ENCODE measurements at places on chromosomes 2 and 18.

DNA sequence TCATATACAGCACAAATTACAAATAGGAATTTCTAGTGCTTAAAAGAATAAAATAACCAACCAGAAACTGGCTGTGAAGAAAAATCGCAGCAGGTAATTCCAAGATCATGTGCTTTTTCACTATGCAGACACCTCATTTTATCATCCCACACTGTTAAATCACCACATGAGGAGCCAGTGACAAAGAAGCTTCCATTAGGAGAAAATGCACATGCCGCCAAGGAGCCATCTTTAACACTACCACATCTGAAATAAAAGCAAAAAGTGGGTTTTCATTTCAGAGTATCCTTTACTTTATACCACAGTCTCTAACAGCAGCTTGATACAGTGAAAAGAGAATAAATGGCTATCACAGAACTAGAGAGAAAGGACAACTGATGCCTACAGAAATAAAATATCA, 6.8 kb downstream of the WDSUB1 start:
- H3K27ac ChIP-seq = no peak overlapping the region
- DNase-seq = no peak
- H3K27me3 ChIP-seq = no peaks in the 10 kb centered on the region
- H3K4me1 ChIP-seq = peaks cover 2% of the 10 kb centered on the region
- no peak overlapping the region for H3K4me3 ChIP-seq

- peaks cover 84% of the 10 kb centered on the region for H3K36me3 ChIP-seq
- no peak overlapping the region for H3K27ac ChIP-seq
- no peaks in the 10 kb centered on the region for H3K4me1 ChIP-seq
- no peak for DNase-seq
- H3K4me3 ChIP-seq = no peak overlapping the region
Measured at GRCh38 chr2:241248897-241249296, 60.4 kb downstream of the ANO7 start.

DNA sequence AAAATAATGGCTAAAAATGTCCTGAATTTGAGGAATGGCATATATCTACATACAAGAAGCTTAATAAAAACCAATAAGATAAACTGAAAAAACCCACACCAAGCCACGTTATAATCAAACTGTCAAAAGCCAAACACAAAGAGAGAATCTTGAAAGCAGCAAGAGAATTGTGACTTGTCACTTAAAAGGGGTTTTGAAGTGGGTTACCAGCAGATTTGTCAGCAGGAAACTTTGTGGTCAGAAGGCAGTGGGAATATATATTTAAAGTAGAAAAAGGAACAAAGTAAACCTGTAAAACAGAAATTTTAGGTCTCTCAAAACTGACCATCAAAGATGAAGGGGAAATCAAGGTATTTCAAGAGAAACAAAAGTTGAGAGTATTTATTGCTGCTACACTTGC, 171.9 kb upstream of the CNTNAP5 start:
- no peak overlapping the region for H3K4me3 ChIP-seq
- no peak overlapping the region for H3K27ac ChIP-seq
- H3K27me3 ChIP-seq = no peaks in the 10 kb centered on the region

DNA sequence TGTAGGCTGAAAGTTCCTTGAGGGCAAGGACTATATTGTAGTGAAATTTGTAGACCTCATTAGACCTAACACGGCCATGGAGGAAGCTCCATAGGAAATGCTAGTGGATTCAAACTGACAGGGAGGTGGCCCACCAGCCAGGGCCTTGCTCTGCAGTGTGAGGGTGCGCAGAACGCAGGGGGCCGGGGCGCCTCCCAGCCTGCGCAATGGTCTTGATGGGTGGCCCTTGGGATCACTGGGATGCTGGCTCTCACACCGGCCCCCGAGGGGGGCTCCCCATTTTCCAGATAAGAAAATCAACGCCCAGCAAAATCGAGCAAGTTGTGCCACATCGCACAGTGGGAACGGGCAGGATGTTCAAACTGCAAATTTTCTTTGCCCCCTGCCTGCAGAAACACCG, 655.4 kb downstream of the GALR1 start:
- peaks cover 2% of the 10 kb centered on the region for H3K4me1 ChIP-seq
- H3K27ac ChIP-seq = no peak overlapping the region
- no peak overlapping the region for H3K4me3 ChIP-seq
- H3K27me3 ChIP-seq = no peaks in the 10 kb centered on the region

DNA sequence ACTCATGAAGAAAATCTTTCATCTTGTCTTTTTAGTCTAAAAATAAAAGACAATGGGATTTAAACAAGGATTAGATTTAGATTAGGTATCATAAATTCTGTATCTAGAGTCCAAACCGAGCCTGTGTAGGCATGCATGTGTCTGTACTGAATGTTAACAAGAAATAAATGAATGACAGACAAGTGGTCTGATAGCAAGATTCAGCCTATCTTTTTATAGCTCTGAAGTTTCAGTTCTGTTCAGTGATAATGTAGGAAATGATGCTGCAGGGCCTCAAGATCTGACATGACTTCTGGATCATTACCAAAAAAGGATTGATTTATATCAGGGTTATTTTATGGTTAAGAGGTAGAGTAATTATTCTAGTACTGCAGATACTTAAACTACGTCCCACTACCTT, 137.0 kb upstream of the ATP5MC3 start:
- H3K36me3 ChIP-seq = no peaks in the 10 kb centered on the region
- H3K4me1 ChIP-seq = no peaks in the 10 kb centered on the region
- H3K27me3 ChIP-seq = no peaks in the 10 kb centered on the region
- no peak for DNase-seq
- H3K4me3 ChIP-seq = no peak overlapping the region

- H3K27me3 ChIP-seq = no peaks in the 10 kb centered on the region
- H3K36me3 ChIP-seq = no peaks in the 10 kb centered on the region
- DNase-seq = no peak
- no peak overlapping the region for H3K27ac ChIP-seq
- no peak overlapping the region for H3K4me3 ChIP-seq
Measured at GRCh38 chr2:196487417-196487816, 152.1 kb upstream of the CCDC150 start.

- DNase-seq = no peak
- no peaks in the 10 kb centered on the region for H3K27me3 ChIP-seq
- no peak overlapping the region for H3K4me3 ChIP-seq
- no peaks in the 10 kb centered on the region for H3K36me3 ChIP-seq
- H3K27ac ChIP-seq = no peak overlapping the region
- peaks cover 6% of the 10 kb centered on the region for H3K4me1 ChIP-seq
Measured at GRCh38 chr2:207688597-207688996, 22.8 kb upstream of the CCNYL1 start.

DNA sequence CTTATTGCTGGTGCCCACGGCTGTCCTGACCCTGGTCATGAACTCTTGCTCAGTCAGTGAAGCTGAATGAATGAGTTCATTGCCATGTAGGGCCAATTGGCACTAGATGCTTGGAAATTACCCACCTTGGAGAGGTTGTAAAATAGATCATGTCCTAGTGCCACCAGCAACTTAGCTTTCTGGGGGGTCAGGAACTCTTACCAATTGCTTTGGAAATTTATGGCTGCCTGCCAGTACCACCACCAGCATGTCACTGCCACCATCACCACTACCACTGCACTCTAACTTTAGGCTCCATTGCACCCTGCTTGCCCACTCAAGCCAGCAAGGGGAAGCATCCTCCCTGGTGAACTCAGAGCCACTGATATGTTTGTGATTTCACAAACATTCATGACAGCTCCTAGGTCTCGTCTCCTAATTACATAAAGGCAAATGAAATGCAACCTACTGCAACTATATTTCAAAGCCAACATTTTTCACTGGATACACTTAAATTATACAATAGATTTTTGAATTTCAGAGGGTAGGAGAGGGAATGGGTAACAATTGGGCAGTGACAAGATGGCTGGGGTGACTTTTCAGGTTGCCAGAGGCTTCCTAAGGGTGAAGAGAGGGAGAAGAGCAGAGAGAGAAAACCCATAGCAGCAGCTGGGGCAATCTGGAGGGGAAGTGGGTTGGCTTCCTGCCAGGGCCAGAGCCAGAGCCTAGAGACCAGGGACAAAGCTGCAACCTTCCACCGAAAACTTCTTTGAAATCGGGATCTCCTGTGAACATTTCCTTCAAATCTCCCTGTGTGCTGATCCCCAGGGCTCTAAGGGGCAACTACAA, 3.5 kb upstream of the EMILIN1 start:
- H3K27ac ChIP-seq = no peak overlapping the region
- H3K36me3 ChIP-seq = peaks cover under 1% of the 10 kb centered on the region
- peak; percentile 74 for DNase-seq

- H3K36me3 ChIP-seq = peaks cover 2% of the 10 kb centered on the region
- peaks cover 3% of the 10 kb centered on the region for H3K4me1 ChIP-seq
- peak overlapping the region; percentile 65 for H3K27ac ChIP-seq
- DNase-seq = no peak
Measured at GRCh38 chr2:9844036-9844483, 786 bp downstream of the TAF1B start.

DNA sequence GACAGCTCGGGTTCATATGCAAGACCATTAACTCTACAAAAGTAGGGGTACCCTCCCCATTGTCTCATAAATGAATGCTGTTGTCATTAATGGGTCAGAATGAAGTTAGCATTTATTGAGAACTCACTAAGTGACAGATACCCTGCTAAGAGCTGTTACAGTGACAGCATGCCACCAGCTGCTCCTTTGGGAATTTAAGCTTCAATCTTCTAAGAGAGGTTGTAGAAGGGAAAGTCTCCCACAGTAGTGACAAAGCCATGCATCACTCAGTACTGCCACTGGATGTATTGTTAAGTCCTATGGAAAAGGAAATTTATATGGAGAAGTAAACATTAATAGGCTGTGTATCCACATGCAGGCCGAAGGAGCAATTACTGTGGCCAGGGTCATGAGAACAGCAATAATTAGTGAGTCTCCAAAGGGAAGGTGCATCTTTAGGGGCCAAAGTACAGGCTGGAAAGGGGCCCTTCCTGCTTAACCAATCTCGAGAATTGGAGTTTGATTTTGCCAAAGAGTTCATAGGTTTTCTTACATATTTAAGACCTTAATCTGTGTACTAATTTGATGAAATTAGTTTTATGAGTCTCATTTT, 64.5 kb upstream of the FAM124B start:
- H3K27me3 ChIP-seq = no peaks in the 10 kb centered on the region
- no peaks in the 10 kb centered on the region for H3K36me3 ChIP-seq
- no peak overlapping the region for H3K4me3 ChIP-seq
- H3K27ac ChIP-seq = no peak overlapping the region
- H3K4me1 ChIP-seq = no peaks in the 10 kb centered on the region

DNA sequence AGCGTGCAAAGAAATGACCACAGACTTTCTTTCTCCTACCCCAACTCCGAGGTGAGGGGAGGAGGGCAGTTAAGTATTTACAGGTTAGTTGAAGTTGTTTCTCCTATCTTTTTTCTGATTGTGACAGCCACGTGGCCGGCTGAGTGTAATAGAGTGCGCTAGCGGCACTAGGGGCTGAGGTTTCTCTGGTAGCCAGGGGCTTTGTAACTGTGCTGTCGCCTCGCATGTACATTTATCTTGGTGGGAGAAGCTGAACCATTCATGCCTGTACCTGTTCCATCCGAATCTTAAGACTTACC, 214.1 kb upstream of the STON1 start:
- no peaks in the 10 kb centered on the region for H3K4me1 ChIP-seq
- H3K27ac ChIP-seq = peak overlapping the region; percentile 12
- H3K36me3 ChIP-seq = no peaks in the 10 kb centered on the region
- no peak for DNase-seq
- H3K27me3 ChIP-seq = no peaks in the 10 kb centered on the region
- H3K4me3 ChIP-seq = peak overlapping the region; percentile 90

DNA sequence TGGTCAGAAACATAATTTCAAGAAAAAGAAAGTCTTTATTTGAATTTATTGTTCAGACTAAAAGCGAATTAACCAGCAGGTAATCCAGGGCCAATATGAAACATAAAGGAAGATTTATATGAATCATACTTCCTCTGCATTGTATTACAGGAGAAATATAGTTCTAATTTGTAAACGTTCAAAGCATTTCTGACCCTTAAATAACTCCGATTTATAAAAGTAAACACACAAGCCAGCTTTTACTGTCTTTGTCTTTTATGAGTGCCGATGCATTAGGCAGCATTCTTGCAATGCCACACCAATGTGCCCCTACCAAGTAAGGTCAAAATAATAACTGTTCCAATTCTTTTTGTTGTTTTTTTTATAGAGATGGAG, 118.8 kb upstream of the RBBP8 start:
- peaks cover 3% of the 10 kb centered on the region for H3K4me1 ChIP-seq
- no peak for DNase-seq
- H3K36me3 ChIP-seq = no peaks in the 10 kb centered on the region
- no peak overlapping the region for H3K4me3 ChIP-seq

DNA sequence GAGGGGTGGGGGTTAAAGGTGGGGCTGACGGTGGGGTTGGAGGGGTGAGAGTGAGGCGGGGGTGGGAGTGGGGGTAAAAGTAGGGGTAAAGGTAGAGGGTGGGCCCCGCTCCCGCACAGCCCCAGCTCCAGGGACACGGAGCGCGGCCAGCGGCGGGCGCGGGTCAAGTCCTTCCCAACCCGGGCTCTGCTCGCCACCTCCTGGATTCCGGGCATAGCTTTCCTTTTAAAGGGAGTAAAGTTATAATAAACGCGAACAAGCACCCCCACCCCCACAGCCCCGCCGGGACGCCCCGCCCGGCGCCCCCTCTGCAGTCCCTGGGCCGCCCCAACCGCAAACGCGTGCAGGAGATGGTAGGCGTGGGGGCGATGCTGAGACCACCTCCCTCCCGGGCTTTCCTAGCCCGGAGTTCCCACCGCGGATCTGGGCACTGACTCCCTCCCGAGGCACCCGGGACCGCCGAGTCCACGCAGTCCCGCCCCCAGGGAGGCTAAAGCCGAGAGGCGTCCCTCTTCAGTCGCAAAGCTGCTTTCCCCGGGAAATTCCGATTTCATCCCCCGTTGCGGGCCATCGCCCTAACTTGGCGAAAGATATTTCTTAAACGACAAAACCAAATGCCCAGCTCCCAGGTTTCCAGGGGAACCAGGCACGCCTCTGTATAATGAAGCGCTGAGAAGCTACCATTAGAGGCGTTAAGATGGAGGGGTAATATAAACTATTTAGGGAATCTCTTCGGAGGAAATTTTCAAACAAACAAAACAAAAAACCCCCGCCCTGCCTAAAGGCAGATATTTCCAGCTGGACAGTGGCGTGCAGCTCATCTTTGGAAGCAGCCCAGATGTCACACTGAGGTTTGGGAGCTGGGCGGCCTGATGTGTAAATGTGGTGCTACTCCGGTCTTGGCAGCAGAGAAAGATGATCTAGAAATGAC, at the start of gene LIMS2:
Gene LIMS2, minus strand, starts transcription at position 200 of the 931 bp plus-strand sequence. CDS start 506 bp downstream, outside the sequence.
- H3K27ac ChIP-seq = no peak within 1 kb of the TSS
- H3K36me3 ChIP-seq = peaks cover 17% of the 10 kb centered on the region
- H3K4me3 ChIP-seq = peak within 1 kb of the TSS; percentile 74
- H3K4me1 ChIP-seq = peaks cover 26% of the 10 kb centered on the region

- H3K27ac ChIP-seq = peak overlapping the region; percentile 87
- H3K36me3 ChIP-seq = no peaks in the 10 kb centered on the region
Measured at GRCh38 chr2:216316743-216317142, 55.5 kb downstream of the MARCHF4 start.

DNA sequence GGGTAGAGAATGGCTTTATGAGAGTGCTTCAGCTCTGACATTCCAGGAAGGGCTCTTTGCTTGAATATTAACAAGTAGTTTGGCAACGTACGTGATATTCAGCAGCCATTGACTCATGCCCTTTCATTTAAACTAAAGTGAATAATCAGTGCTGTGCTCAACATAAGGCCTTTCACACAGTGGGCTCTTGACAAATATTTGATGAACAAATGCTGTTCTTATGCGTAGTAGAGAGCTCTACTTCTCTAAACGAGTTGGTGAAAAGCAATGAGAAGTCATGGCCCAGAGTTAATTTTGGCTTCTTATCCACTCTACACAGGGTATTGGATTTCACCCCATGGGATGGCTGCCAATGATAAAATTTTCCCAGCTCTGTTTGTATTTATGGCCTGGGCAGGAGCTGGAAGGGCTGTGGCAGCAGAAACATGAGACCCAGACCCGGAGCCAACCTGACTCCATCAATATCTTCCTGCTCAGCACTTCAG, 338.9 kb downstream of the CCDC85A start:
- H3K36me3 ChIP-seq = no peaks in the 10 kb centered on the region
- no peak overlapping the region for H3K4me3 ChIP-seq
- H3K27ac ChIP-seq = no peak overlapping the region
- H3K4me1 ChIP-seq = no peaks in the 10 kb centered on the region
- DNase-seq = no peak
